ENCODE measurements at places on chromosomes 5 and 9.

GRCh38 chr5:161112371-161112770 is 260.4 kb upstream of the ATP10B start:
- no peak for DNase-seq

GRCh38 chr9:117046666-117047327 is 359.7 kb downstream of the TRIM32 start:
- DNase-seq, result no peak

DNA sequence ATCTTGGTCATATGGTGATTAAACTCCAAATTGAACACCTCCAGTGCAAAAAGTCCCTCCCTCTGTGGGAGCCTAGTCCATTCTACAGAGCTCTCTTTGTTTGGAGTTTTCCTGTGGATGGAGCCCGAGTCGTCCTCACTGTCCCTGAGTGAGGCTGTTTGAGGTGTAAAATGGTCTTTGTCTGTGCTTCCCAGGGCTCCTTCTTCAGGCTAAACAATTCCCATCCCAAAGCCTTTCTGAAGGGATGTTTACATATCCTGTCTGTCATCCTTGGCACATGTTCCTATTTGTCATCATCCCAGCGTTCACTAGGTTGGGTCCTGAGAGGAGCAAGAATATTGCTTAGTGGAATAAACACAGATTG is 68.9 kb downstream of the COL27A1 start:
- no peak for DNase-seq

DNA sequence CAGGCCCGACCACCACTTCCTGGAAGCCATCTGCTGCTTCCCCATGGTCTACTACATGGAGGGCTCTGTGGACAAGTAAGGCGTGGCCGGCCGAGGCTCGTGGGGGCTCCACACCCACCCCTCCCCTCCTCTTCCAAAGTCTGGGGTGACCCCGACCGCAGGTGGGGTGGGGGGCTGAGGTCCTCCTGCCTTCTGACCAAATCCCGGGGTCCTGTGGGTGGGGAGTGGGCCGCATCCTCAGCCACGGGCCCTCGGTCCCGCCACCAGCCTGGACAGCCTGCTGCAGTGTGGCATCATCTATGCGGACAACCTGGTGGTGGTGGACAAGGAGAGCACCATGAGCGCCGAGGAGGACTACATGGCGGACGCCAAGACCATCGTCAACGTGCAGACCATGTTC is 76.4 kb downstream of the KCNT1 start:
- no peak for DNase-seq

DNA sequence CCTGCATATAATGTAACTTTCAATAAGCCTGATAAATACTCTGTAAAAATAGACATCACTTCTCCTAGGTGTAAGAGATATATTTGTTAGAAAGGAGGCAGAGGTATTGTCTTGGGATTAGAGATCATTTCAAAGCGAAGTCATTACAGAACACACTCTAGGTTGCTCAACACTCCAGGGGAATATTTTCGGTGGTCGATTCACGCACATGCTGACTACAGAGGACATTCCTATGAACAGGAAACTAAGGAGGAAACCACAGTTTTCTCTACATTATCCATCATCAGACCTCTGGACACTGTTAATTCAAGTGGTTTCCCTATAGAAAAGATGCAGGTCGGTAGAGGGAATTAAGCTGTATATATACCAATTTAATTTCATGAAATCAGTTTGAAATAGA is 370.0 kb downstream of the NDUFS4 start:
- no peak for DNase-seq

GRCh38 chr9:71941060-71941568 is 29.7 kb downstream of the C9orf85 start:
- DNase-seq, result no peak

GRCh38 chr5:170923910-170924620 is 62.2 kb downstream of the RANBP17 start:
- DNase-seq, result no peak

GRCh38 chr5:130155345-130156011 is 251.2 kb downstream of the CHSY3 start:
- no peak for DNase-seq

DNA sequence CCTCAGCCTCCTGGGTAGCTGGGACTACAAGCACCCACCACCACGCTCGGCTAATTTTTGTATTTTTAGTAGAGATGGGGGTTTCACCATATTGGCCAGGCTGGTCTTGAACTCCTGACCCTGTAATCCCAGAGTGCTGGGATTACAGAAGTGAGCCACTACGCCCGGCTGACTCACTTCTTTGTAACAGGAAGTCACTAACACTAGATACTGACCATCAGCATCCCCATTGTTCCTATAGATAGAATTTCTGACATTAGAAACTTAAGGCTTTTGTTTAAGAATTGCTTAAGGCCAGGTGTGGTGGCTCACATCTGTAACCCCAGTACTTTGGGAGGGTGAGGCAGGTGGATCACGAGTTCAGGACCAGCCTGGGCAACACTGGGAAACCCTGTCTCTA is 42.2 kb downstream of the LEAP2 start:
- DNase-seq, result no peak

DNA sequence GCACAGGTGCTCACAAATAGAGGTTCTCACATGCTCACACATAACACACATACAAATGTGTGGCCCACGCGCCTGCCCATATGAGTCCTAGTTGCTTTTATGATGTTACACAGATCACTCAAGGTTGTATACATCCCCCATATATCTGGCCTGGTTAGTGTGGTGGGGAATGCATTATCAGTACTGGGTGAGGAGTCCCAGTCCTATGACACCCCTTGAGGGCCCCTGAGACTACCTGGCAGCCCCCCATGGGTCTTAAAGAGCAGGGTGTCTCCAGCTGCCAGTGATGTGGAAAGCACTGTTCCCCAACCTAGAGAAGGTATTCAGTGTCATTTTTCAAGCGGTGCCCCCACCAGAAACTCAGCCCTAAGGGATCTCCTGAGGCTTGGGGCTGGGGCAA is 2.8 kb upstream of the HAND1 start:
- no peak for DNase-seq

DNA sequence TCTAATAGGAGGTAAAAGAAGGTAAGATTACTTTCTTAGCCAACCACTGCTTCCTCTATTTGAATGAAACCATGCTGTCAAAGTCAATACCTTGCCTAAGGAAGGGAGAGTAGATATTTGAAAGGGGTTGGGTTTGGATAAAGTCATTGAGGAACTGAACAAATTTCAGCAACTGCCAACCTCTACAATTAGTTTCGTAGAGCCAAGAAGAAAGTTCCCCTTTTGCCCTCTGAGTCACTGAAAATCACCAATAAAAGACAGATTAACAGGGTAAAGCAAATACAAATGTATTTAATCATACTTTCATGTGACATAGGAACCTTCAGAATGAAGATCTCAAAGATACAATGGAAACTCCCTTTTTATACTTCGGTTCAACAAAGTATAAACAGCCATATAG is 615.7 kb downstream of the GABRG2 start:
- DNase-seq, result no peak

- DNase-seq, result no peak
These were observed 31.6 kb downstream of the NNT start for GRCh38 chr5:43634621-43635020.

- peak; percentile 36 for DNase-seq
These were observed 20.7 kb downstream of the FAXDC2 start for GRCh38 chr5:154829589-154830218.

DNA sequence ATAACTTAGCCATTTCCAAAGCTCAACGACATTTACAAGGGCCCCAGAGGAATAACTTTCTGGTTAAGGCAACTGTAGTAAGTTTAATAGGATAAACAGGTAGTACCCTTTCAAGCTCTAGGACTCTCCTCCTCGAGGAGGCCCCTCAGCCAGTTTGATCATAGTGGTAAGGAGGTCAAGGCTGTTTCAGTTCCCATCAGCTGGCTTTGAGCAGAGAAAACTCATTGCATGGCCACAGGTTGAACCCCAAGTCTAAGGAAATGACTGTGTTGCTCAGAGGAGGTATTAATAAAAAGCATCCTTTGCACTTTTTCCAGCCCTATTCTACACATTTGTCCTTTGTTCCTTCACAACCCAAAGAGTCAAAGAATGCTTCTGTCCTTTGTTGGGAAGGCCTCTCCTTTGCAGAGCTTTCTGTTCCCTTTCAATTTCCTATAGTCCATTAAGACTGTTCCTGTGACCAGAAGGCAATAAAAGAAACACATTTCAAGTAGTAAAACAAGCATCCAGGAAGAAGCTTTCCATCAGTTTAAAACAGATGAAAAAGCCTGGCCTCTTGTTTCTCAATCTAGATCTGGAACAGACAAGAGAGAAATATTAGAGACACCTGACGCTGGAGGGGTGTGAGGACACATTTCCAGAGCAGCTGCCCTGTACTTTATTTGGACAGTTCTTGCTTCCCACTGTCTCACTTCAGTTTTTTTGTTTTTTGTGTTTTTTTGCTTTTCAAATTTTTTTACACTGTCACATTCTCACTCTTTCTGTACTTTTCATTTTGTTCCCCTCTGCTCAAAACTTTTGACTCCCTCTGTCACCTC is 54.1 kb downstream of the PRRC1 start:
- DNase-seq, result no peak

DNA sequence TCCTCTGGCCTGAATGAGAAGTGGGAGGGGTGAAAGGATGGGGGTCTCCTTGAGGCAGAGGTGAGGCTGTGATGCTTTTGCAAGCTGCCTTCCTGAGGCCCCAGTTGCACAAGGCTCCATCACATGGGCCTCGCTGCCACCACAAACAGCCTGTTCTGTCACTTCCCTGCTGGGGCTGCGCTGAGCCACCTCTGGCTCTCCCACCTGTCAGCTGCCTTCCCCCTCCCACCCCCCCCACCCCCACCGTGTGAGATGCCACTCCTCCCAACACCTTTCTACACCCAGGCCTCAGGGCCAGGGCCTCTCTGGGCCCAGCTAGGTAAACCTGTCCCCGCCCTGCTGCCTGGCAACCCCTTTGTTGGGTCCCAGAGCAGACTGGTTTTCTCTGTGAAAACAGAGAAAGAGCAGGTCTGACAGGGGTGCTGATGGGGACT is 4.5 kb upstream of the PDLIM4 start:
- no peak for DNase-seq
